Adipocyte (in vitro differentiated cells): ENCODE measurements at places on chromosomes 3 and 15.
A peak's percentile ranks its signal among the peaks of the same experiment; 100 is the strongest.

- no peak for DNase-seq
Observed at GRCh38 chr15:29693225-29693624, 129.0 kb downstream of the TJP1 start.

DNA sequence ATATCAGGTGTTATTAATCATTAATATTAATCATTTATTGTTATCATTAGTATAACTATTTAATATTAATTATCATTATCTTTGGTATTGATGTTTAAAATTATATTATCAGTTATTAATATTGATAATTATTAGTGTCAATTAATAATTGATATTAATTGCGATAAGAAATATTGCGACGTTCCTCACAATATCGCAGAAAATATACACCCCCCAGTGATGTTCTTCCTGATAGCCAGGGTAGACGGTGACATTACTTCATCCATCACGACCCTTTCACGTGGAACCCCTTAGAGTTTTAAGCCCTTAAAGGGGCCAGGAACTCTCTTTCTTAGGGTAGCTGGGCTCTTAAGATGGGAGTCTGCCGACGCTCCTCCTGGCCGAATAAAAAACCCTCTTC is 98.6 kb upstream of the OSBPL11 start:
- DNase-seq, result no peak

DNA sequence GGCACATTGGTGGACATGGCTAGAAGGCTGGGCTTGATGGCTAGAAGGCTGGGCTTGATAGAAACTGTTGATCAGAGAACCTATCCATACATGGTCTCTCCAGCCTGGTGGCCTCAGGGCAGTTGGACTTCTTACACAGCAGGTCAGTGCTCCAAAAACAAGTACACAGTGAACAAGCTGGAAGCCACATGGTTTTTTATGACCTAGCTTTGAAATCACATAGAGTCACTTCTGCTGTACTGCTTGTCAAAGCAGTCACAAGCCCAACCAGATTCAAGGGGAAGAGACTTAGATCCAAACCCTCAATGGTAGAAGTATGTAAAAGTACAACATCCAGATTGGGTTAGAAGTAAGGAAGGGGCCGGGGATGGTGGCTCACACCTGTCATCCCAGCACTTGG is 89.4 kb upstream of the HES1 start:
- DNase-seq, result no peak

GRCh38 chr3:39378088-39378487 is 5.1 kb upstream of the SLC25A38 start:
- DNase-seq, result peak; percentile 27

DNA sequence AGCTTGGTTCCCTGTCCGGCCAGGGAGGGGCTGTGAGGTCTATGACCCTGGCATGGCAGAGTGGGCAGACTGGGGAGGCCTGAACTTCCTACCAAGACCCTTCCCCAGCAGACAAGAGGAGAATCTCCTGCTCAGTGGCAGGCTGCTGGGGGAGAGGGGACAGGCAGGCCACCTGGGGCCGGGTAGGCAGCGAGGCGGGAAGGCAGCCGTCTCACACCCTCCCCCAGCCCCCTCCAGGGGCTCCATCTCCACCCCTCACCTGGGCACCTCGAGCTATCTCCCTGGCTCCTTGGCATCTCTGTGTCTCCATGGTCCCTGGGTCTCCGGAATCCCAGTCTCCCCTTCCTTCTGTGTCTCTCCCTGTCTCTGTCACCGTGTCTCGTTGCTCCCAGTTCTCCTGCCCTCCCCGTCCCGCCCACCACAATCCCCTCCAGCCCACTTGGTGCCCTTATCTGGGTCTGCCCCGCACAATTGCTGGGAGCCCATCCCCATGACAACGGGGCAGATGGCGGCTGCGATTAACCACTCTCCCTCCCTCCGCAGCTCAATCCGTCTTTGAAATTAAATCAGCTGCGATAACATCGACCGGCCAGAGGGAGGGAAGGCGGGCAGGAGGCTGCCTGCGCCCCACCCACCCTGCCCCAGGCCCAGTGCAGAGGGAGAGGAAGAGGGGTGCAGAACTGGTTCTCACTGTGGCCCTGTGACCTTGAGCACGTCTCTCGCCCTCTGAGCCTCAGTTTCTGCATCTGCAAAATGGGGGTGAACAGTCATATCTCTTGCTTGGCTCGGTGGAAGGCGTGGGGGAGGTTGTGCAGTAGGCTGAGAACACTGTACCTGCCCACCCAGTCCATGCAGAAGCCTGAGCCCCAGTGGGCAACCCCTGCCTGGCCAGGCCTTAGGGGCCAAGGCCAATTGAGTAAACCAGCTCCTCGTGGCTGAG is 9.6 kb downstream of the DNAJB8 start:
- no peak for DNase-seq

DNA sequence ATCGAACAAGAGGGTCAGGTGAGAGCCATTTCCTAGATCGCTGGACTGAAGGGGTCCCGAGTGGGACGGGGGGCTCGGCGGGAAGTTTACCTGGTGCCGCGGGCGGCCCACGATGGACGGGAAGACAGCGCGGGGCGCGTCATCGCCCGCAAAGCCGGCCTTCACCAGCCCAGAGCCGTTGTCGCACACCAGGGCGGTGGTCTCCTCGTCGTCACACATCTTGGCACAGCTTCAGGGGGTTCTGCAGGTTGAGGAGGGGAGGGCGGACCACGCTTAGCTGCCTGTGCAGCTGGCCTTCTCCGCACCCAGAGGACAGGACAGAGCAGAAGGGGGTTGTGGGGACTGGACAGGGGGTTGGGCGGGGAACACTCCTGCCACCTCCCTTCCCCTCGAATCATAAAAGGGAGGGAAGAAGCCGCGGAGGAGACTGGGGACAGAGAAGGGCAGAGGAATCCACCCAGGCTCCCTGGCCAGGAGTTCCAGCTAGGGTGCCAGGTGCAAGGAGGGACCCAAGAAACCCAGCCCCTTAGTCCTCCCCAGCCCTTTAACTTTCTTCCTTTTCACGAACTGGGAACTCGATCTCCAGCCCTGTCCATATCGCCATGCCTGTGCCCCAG is 651 bp downstream of the ACTC1 start:
- DNase-seq, result no peak

DNA sequence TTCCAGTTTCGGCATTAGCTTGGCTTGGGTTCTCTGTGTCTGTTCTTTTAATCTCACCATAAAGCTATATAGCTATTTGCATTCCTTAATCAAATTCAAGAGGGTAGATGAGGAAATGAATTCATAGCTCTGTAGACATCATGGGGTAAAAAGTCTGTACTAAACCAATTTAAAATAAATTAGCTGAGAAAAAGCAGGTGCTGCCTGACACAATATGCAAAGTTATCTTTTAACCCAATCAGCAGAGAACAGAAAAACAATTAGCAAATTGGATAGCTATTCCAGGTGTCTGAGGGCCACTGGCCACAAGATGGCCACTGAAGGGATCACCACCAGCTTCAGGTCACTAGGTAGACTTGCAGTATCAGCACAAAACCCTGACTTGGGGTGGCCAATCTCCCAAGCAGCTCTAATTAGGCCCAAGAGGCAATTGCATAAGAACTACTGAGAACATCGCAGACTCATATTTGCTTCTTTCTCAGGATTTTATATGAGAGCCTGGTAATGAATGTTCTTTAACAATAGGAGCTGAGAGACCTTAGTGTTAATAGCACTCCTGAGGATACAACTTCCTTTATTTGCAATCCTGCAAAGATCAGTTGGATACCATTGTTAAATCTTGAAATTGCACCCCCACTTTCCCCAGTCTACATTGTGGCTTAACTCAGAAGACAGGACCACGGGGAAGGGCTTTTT is 494.3 kb downstream of the PDCD6IP start:
- no peak for DNase-seq

GRCh38 chr15:45399381-45400212 is 21.3 kb upstream of the GATM start:
- DNase-seq, result peak; percentile 89

- no peak for DNase-seq
Observed at GRCh38 chr15:96119734-96120133, 210.8 kb upstream of the NR2F2 start.

DNA sequence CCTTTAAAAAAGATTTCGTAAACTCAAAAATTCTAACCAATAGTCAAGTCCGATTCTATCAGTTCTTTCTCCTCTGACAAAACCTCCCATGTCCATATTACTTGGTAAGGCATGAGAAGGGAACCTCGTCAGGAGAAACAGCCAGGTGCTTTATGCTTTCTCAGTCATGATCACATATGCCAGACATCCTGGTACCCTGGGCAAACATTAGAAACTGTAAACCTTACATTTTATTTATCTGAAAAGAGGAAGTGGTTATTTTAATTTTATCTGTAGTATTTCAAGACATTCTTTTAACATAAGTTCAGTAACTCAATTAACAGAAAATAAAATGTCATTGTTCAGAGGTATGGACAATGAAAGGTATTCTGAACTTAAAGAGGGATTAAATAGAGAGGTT is 474.8 kb upstream of the GBE1 start:
- DNase-seq, result no peak

- no peak for DNase-seq
Observed at GRCh38 chr3:182023843-182024242, 312.1 kb downstream of the SOX2 start.

GRCh38 chr3:1962396-1963088 is 136.1 kb upstream of the CNTN4 start:
- no peak for DNase-seq

- no peak for DNase-seq
Observed at GRCh38 chr15:55230051-55230670, 33.4 kb upstream of the RSL24D1 start.

GRCh38 chr15:38307251-38307650 is 54.6 kb downstream of the SPRED1 start:
- DNase-seq, result no peak

- no peak for DNase-seq
Observed at GRCh38 chr15:83160741-83161140, 46.9 kb downstream of the HDGFL3 start.

DNA sequence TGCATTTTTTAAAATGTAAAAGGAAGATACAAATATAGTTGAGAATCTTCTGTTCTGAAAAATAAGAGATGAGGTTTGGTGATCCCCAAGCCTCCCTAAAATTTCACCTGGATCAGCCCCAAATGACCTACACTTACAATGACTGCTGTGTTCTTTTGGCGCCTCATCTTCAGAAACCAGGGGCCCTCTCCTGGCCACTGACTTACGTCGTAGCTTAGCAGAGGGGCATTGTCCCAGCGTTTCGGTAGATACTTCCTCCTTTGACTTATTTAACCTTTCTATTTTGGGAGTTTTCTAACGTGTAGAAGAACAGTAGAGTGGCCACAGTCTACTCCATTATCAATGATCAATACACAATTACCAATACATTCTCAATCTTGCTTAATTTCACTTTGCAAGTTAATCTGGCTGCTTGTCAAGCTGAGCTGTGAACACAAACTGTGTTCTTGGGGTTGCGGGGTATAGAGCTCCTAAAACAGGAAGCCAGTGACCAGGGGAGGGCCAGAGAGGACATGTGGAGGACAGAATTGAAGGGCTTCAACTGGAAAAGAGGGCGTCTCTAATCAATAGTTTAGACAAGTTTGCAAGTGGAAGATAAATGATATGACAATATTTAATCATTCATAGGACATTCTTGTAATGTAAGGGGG is 419.5 kb downstream of the LPP start:
- no peak for DNase-seq

DNA sequence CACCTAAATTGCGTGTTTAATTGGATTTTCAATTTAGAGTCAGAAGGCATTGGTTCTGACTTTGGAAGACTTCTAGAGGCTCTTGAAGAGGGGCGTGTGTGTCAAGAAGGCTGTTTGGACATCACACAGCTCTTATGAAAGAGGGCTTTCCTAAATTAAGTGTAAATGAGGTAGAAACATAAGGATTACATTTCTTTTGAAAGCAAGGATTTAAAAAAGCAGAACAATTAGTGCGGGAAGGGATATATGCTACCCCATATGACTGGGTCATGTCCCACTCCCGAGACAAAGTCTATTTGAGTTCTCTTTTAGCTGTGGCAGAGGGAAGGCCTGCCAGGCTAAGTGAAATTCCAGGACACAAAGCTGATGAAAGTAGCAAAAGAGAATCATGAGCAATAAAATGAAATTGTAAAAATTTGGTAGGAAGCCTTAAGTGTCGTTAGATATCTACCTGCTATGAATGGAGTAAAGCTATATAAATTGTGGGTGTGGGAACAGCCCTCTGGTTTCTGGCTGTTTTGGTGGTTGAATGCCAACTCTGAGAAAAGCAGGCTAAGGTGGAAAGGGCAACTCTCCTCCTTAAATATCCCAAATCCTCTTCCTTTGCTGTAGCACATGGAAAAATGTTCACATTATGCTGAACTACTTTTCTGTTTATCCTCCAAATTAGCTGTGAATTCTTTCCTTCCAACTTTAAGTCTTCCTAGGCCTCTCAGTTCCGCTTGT is 100.6 kb upstream of the TSC22D2 start:
- DNase-seq, result no peak

- no peak for DNase-seq
Observed at GRCh38 chr3:148214705-148215104, 483.0 kb upstream of the AGTR1 start.

- no peak for DNase-seq
Observed at GRCh38 chr3:81550415-81550814, 211.0 kb downstream of the GBE1 start.

DNA sequence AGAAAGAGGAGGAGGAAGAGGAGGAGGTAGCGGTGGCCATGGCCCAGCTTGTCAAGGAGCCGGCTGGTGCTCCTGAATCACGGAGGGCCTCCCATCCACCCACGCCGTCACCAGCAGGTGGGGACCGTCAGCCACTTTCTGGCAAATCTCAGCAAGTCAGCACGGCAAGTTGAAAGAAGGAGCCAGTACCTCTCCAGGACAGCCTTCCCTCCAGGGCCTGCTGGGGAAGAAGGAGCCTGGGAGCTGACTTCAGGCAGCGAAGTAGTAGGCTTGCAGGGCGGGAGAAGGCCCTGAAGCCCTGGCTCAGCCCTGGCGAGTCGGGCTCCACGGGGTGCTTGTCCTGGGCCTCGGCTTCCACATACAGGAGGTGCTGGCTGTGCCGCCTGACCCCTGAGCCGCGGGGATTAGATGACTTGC is 99.2 kb upstream of the TRPM1 start:
- peak; percentile 6 for DNase-seq

DNA sequence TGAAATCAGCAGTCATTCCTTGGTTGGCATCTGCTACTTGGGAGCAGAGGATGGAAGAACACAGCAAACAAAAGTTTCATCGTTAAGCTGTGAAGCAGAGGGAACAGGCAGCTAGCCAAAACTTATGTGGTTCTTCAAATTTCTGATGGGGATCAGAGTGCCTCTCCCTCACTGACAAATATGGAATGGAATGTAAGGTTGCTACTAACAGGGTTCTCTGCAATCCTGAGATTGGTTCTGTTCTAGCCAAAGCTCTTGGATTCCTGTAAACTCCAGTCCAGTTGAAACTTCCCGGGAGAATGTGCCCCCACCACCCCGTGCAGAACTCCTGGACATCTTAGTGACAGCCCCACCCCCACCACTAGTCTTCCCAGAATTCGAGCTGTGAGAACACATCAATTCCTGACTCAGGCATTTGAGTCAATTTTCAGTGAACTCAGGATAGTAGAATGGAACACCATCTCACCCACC is 55.9 kb upstream of the PHLDB2 start:
- peak; percentile 98 for DNase-seq

- DNase-seq, result peak; percentile 55
Observed at GRCh38 chr15:67130673-67131601, 65.5 kb downstream of the SMAD3 start.

- DNase-seq, result peak; percentile 87
Observed at GRCh38 chr15:43517354-43518196, at the start of gene MAP1A. TSS of gene MAP1A (plus strand) at chr15:43517608. CDS start at chr15:43521474, 3,866 bp downstream.
